ENCODE measurements at places on chromosomes 6 and 20.
A peak's percentile ranks its signal among the peaks of the same experiment; 100 is the strongest.

DNA sequence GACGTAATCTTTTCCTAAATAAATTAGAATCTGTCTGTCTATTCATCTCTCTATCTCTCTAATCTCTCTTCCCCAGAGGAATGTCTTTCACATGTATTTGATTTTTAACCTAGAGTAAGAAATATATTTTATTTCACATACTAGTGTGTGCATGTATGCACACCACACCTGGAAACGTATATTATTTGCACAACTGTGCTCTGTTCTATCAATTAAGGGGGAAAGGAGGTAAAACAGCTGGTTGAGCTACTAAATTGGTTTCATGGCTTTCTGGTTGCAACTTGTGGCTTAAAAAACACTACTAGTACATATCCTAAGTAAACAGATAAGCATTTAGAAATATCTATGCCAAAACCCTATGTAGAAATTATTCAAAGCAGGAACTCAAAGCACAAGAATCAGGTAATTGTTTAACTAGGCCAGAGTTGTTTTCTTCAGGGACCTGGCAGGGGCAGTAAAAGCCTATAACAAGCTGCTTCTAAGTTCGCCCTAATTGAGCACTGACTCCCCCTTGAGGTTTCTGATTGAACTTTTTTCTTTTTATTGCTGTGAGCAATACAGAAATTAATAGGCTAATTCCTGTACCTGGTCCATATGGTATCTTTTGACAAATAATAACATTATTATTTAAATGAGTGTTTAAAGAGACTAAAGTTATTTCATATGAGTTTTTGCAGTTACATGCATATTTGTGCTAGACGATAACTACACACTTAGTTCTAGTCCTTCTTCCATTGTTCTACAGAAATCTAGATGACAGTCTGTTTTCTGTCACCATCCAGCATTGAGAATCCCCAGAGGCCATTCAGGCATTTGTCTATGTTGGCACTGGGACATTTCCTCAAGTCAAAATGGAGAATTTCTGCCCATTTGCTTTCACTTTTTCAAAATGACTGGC, 88.6 kb downstream of the MCHR2 start:
- peak; percentile 21 for DNase-seq

- no peak for DNase-seq
Observed at GRCh38 chr6:31736768-31737314, 511 bp upstream of the CLIC1 start.

- peak; percentile 63 for DNase-seq
Observed at GRCh38 chr6:80133020-80133419, 26.5 kb downstream of the BCKDHB start.

DNA sequence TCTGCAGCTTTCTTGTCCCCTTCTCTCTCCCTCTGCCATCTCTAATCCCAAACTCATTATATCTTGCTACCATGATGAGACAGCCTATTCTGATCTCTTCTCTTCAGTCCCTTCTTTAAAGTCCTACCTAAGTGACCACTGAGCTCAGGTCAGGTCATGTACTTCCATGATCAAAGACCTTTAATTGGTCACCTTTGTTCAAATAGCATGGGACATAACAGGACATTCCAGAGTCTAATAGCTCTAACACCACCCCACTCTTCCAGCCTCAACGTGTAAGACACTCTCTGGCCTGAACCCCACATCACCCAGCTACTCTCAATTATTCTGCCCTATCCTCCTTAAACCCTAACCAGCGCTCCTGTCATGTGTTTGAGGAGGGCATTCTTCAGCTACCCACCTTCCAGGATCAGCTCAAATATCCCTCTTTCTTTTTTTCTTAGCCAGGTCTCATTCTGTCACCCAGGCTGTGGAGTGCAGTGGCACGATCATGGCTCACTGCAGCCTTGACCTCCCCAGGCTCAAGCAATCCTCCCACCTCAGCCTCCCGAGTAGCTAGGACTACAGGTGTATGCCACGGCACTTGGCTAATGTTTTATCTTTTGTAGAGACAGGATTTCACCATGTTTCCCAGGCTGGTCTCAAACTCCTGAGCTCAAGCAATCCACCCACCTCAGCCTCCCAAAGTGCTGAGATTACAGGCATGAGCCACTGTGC, 2.1 kb upstream of the SMLR1 start:
- no peak for DNase-seq

GRCh38 chr6:73264446-73264845, 1.4 kb upstream of the KHDC1 start:
- DNase-seq, result no peak

DNA sequence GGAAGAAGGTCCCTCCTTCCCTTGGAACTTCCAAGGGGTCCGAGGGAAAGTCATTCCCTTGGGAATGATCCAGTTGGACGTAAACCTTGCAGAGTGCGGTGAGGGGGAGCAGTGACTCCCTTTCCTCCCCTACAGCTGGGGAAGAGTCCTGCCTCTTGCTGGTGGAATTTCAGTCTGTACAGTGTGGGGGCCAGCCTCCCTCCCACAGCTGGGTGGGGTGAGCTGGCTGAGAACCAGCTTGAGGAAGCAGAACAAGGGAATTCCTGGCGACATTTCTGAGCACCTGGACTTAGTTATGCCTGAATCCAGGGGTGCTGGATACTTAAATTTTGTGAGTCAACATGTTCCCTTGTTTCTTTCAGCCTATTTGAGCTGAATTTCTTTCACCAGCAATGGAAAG, 152.0 kb downstream of the ANKRD60 start:
- DNase-seq, result no peak

GRCh38 chr6:68572525-68572924, 62.6 kb upstream of the ADGRB3 start:
- DNase-seq, result no peak

- peak; percentile 55 for DNase-seq
Observed at GRCh38 chr6:39934131-39934757, at the start of gene MOCS1. MOCS1 (minus strand) TSS chr6:39934462; CDS start chr6:39934417, 45 bp downstream.

DNA sequence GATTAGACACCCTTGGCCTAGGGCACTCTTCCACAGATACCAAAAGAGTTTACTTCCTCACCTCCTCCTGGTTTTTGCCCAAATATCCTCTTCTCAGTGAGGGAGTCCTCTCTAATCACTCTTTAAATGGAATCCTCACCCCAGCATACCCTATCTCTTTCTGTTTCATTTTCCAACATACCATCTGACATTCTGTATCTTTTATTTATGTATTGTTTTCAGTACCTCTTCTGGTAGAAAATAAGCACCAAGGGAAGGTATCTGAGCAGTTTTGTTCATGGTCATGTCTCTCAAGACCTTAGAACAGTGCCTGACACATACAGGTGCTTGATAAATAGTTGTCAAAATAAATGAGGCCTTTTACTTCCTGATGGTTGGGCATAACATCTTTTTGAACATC, 55.1 kb downstream of the KIAA0408 start:
- no peak for DNase-seq

- no peak for DNase-seq
Observed at GRCh38 chr6:7938562-7939183, 28.1 kb upstream of the TXNDC5 start.

GRCh38 chr6:139186242-139186641, 51.4 kb downstream of the HECA start:
- no peak for DNase-seq

DNA sequence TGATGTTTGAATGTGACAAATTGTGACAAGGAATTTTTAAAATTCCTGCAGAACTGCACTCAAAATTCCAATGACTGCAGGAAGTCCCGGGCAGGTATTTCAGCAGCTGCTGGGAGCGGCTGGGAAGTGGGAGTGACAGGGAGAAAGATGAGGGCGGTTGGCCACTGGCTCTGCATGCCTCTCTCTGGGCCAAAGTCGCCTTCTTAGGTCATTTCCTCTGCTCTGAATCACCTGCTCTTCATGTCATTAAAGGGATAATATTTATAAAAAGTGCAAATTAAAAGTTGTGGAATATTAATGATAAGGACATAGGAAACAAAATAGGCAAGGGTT, 43.9 kb downstream of the RAMACL start:
- DNase-seq, result no peak

DNA sequence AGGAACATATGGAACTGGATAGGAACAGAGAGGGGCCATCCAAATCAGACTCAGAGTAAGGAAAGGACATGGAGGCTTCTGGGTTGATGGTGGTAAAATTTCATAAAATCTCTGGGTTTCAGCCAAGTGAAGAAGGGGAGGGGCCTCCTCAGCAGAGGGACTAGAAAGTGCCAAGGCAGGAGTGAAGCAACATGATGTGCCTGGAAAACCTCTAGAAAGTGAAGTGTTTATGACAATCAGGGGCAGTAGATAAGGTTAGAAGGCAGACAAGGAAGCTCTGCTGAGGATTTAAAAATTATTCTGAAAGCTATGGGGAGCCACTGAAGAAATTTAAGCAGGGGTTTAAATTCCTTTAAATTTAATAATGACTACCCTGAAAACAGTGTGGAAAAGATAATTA, 126.0 kb upstream of the TENT5A start:
- DNase-seq, result no peak

GRCh38 chr6:101516578-101516977, 123.1 kb downstream of the GRIK2 start:
- no peak for DNase-seq

GRCh38 chr6:154276810-154277628, 79.6 kb downstream of the IPCEF1 start:
- DNase-seq, result peak; percentile 37

DNA sequence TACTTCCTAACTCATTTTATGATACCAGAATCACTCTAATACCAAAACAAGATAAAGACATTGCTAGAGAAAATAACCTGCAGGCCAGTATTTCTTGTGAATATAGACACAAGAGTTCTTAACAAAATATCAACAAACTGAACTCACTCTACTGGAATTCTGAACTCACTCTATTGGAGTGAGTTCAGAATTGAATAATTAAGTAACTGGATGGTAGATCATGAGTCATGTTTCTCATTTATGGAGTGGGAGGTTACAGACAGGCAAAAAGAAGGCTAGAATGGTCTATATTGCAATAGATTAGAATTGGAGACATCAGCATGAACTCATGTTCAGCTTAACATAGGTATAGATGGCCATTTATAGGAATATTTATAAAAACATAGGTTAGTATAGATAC, 26.6 kb upstream of the C6orf58 start:
- peak; percentile 20 for DNase-seq

DNA sequence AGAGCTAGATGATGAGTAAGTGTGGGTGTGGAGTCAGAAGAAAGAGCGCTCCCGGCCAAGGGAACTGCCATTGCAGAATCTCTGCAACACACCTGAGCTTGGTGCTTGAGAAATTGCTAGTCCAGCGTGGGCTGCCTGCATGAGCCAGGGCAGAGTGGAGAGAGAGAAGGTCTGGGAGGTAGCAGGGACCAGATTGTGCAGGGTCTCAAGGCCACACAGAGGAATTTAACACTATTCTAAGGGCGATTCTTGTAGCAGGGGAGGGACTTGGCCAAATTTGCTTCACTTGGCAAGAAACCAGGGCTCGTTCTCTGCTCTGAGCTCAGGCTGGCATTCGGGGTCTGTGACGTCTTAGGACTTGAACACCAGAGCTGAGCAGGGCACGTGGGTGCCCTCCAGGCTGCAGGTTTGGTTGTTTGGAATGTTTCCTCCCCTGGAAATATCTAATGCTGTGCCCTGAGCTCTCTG, 53.5 kb downstream of the BCAS4 start:
- DNase-seq, result no peak

DNA sequence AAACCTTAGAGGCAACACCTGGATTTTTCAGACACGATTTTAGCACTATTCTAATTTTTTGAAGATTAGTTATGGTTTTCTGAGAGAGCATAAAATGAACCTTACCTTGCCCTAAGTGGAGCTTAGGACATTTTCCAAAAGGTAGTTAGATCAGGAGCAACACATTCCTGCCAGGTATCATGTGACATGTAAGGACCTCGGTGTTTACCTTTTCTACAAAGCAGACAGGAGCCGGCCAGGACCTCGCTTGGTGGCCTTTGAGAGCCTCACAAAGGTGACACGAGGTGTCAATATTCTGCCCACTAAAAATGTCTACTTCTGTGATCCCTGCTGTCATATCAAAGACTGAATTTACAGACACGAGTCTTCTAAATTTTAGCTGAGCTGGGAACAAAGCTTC, 174.9 kb downstream of the SMOC2 start:
- no peak for DNase-seq

GRCh38 chr20:63009988-63010769, 3.4 kb upstream of the BHLHE23 start:
- DNase-seq, result no peak

- no peak for DNase-seq
Observed at GRCh38 chr6:105357165-105357564, 45.7 kb downstream of the PREP start.

- peak; percentile 65 for DNase-seq
Observed at GRCh38 chr20:11229772-11230171, 556.0 kb upstream of the JAG1 start.

DNA sequence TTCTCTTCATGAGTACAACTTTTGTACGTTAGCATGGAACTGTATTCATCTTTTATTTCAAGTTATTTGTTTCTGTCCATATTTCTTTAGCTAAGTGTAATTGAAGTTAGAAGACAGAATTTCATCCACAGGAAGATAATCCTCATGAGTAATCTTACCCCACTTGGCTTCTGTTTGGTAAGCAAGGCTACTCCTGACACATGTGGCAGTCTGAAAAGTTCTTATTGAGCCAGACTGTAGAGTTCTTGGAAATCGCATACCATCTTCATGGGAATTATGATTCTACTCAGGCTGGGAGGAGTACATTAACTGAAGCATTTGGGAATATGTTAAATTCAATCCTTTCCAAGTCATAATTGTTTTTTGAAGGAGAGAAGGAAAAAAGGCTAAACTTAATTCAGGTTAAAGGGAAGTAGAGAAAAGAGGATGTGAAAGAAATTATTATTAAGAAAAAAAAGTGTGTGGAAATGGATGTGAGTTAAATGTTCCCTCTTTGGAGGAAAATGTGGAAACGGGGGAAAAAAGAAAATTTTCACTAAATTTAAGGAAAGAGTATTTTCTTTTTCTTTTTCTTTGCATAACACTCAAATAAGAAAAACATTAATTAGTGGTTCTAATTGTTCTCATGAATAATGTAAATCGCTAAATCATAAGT, 41.5 kb upstream of the TENT5A start:
- peak; percentile 14 for DNase-seq

DNA sequence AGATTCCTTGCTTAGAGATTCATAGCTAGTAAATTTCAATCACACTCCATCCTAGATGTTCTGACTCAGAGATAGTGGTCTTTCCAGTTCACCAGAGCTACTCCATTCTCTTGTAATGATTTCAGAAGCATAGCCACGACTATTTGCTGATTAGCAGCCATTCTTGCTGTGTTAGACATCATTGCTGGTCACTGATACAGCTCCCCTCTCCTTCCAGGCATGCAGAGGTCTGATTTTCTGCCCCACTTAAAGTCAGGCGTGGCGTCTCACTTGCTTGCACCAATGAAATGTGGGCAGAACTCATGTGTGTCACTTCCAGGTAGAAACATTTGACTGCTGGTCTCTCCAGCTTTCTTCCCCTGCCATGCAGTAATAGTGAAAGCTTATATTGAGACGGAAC, 168.9 kb upstream of the JARID2 start:
- DNase-seq, result no peak

GRCh38 chr6:79241228-79241627, 6.7 kb upstream of the HMGN3 start:
- DNase-seq, result no peak

DNA sequence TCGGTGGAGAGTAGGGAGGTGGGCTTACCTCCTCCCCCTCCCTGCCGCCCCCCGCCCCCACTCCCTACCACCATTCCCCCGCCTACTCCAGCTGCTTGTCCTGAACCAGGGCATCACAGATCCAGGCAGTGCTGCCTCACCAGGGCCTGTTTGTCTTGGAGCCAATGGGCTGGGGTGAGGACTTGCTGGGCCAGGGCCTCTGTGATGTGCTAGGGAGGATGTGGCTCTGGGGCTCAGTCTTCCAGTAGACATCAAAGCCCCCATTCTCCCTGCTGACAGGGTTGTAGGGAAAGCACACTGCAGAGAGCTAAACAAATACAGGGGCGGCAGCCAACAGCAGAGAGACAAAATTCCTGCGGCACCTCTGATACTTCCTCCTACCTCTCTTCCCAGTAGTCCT, 48.2 kb upstream of the NXT1 start:
- no peak for DNase-seq
